ENCODE measurements at places on chromosomes 5 and 9. TPM values are rescaled to one million over a fixed set of nuclear protein-coding genes. Genes with fewer than 3 reads are reported as not detected.

GRCh38 chr5:190366-191035 lies 794 bp upstream of the LRRC14B start:
- peaks cover 6% of the 10 kb centered on the region for H3K4me1 ChIP-seq
- no peaks in the 10 kb centered on the region for H3K36me3 ChIP-seq
- peak overlapping the region; percentile 85 for H3K27ac ChIP-seq
- no peak overlapping the region for H3K4me3 ChIP-seq
- DNase-seq: no peak

GNA14 gene
- 0.93 TPM for total RNA-seq

LCN15 gene
- total RNA-seq: 1.3 TPM

- H3K36me3 ChIP-seq: no peaks in the 10 kb centered on the region
- no peaks in the 10 kb centered on the region for H3K4me1 ChIP-seq
- no peaks in the 10 kb centered on the region for H3K27me3 ChIP-seq
- no peak for DNase-seq
- no peak overlapping the region for H3K4me3 ChIP-seq
- H3K27ac ChIP-seq: no peak overlapping the region
Measured at GRCh38 chr5:26737348-26738265, 300.8 kb downstream of the CDH9 start.

- H3K27me3 ChIP-seq: no peaks in the 10 kb centered on the region
- DNase-seq: no peak
- no peaks in the 10 kb centered on the region for H3K4me1 ChIP-seq
- H3K36me3 ChIP-seq: no peaks in the 10 kb centered on the region
- H3K27ac ChIP-seq: no peak overlapping the region
Measured at GRCh38 chr5:94857111-94857510, 238.6 kb downstream of the SLF1 start.

DNA sequence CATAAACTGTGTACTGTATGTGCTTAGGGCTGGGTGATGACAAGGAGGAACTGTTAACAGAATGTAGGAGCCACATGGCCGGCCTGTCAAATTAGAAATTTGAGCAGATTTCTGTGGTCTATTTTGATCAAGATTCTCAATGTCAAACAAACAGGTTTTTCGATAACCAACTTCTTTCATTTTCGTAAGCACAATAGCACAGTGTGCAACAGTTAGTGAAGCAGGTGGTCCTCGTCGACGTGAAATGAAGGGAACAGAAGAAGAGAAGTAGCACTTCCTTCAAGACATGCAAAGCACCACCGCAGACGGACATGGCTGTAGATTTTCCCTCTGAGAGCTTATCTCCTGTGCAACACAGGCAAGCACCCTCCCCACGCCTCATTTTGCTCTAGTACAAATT lies 252.1 kb downstream of the CRB2 start:
- no peak overlapping the region for H3K27ac ChIP-seq
- H3K36me3 ChIP-seq: no peaks in the 10 kb centered on the region
- DNase-seq: no peak
- H3K4me3 ChIP-seq: no peak overlapping the region

- no peak overlapping the region for H3K27ac ChIP-seq
- H3K4me1 ChIP-seq: peaks cover 9% of the 10 kb centered on the region
- no peak for DNase-seq
- no peak overlapping the region for H3K4me3 ChIP-seq
Measured at GRCh38 chr9:13646500-13647021, 367.1 kb upstream of the MPDZ start.

- H3K4me3 ChIP-seq: no peak overlapping the region
- H3K4me1 ChIP-seq: no peaks in the 10 kb centered on the region
- no peak overlapping the region for H3K27ac ChIP-seq
Measured at GRCh38 chr5:150284311-150284710, 5.3 kb downstream of the CAMK2A start.

SCAI gene
- total RNA-seq: 3.3 TPM

GRCh38 chr5:8386719-8387288 lies 517.9 kb downstream of the MTRR start:
- H3K4me1 ChIP-seq: no peaks in the 10 kb centered on the region
- no peaks in the 10 kb centered on the region for H3K27me3 ChIP-seq
- DNase-seq: no peak

GRCh38 chr5:35112300-35112699 lies 64.6 kb upstream of the AGXT2 start:
- H3K4me1 ChIP-seq: no peaks in the 10 kb centered on the region
- no peak overlapping the region for H3K27ac ChIP-seq
- no peaks in the 10 kb centered on the region for H3K27me3 ChIP-seq
- DNase-seq: no peak

- no peaks in the 10 kb centered on the region for H3K36me3 ChIP-seq
- DNase-seq: peak; percentile 72
- no peaks in the 10 kb centered on the region for H3K27me3 ChIP-seq
Measured at GRCh38 chr5:170427672-170428236, 38.6 kb upstream of the KCNMB1 start.

IFNK gene
- not detected for total RNA-seq

DNA sequence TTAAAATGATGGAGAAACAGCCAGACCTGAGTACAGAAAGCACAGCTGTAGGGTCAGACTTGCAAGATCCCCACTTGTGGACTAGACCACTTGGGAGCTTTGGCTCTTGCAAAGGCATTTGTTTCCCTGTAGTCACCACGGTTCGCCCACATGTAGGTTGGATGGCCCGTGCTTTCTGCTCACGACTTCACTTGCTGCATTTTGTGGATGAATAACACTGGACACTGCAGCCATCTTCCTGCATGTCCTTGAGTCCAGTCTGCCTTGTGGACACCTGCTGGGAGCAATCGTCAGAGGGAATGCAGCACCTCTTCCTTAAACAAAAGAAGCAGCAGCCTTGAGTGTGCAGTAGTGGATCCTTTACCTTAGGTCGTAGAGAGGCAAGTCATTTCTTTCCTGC lies 372.9 kb upstream of the IRX2 start:
- DNase-seq: no peak
- no peak overlapping the region for H3K4me3 ChIP-seq
- peaks cover 42% of the 10 kb centered on the region for H3K27me3 ChIP-seq
- H3K4me1 ChIP-seq: no peaks in the 10 kb centered on the region

HMMR gene
- 0.30 TPM for total RNA-seq

- no peaks in the 10 kb centered on the region for H3K36me3 ChIP-seq
- no peak for DNase-seq
- H3K4me1 ChIP-seq: peaks cover 33% of the 10 kb centered on the region
- H3K27me3 ChIP-seq: no peaks in the 10 kb centered on the region
Measured at GRCh38 chr9:130137641-130138081, 34.5 kb upstream of the NCS1 start.

- no peak overlapping the region for H3K27ac ChIP-seq
- no peaks in the 10 kb centered on the region for H3K36me3 ChIP-seq
- no peaks in the 10 kb centered on the region for H3K4me1 ChIP-seq
- H3K4me3 ChIP-seq: no peak overlapping the region
- no peaks in the 10 kb centered on the region for H3K27me3 ChIP-seq
- no peak for DNase-seq
Measured at GRCh38 chr5:111856876-111857466, 100.0 kb upstream of the NREP start.
